ENCODE measurements at places on chromosomes 16 and 17. TPM values are rescaled to one million over a fixed set of nuclear protein-coding genes. Genes with fewer than 3 reads are reported as not detected.

DNA sequence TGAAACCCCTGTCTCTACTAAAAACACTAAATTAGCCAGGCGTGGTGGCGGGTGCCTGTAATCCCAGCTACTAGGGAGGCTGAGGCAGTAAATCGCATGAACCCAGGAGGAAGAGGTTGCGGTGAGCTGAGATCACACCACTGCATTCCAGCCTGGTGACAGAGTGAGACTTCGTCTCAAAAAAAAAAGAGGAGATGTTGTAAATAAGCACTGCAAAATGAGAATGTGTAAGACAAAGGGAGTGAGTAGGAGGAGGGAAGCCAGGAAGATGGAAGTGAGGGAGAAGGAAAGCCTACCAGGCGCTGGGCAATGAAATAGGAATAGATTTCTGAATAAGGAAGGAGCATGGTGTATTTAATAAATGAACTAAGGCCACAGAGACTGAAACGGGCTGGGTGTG is 8.7 kb upstream of the PRPF8 start:
- H3K36me3 ChIP-seq = no peaks in the 10 kb centered on the region
- H3K27ac ChIP-seq = no peak overlapping the region
- no peaks in the 10 kb centered on the region for H3K4me1 ChIP-seq
- no peaks in the 10 kb centered on the region for H3K27me3 ChIP-seq

GRCh38 chr17:80743181-80743771 is 198.6 kb downstream of the RPTOR start:
- no peaks in the 10 kb centered on the region for H3K4me1 ChIP-seq
- DNase-seq = no peak
- H3K27me3 ChIP-seq = no peaks in the 10 kb centered on the region
- H3K4me3 ChIP-seq = no peak overlapping the region
- H3K27ac ChIP-seq = no peak overlapping the region

DNA sequence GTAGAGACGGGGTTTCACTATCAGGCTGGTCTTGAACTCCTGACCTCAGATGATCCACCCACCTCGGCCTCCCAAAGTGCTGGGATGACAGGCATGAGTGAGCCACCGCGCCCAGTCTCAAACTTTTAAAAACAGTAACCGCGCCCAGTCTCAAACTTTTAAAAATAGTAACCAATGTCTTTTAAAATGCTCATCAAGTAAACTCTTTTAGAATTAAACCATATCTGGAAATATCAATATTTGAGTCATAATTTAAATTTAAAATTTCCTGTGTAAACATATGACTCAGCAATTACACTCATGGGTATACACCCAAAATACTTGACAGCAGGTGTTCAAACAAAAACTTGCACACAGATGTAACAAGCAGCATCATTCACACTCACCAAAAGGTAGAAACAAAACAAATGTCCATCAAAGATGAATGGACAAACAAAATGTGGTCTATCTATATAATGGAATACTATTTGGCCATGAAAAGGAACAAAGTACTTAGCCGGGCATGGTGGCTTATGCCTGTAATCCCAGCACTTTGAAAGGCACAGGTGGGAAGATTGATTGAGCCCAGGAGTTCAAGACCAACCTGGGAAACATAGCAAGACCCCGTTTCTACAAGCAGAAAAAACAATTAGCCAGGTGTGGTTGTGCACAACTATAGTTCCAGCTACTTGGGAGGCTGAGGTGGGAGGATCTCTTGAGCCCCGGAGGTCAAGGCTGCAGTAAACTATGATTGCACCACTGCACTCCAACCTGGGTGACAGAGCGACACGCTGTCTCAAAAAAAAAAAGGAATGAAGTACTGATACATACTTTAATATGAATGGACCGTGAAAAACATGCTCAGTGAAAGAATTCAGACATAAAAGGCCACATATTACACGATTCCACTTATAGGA is 20.2 kb downstream of the ENPP7 start:
- no peak overlapping the region for H3K4me3 ChIP-seq
- peaks cover 4% of the 10 kb centered on the region for H3K4me1 ChIP-seq
- no peak for DNase-seq
- no peak overlapping the region for H3K27ac ChIP-seq

CCDC200 gene
- not detected for total RNA-seq

DNA sequence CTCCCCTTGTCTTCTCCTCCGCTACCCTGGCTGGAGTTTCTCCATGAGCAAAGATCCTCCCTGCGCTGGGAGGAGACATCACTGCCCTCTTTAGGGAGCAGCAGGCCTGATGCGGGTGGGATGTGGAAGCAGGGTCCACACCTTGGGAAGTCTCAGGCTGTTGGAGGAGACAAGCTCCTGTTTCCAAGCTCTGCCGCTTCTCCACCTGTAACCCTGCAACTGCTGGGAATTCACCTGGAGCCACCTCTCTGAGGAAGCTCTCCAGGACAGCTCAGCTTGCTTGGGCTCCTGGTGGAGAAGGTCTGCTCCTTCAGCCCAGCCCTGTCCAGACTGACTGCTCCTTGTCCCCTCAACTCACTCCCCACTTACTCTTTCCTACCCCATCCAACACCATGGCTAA is 14.8 kb upstream of the C17orf107 start:
- no peaks in the 10 kb centered on the region for H3K27me3 ChIP-seq
- no peak overlapping the region for H3K4me3 ChIP-seq
- DNase-seq = no peak
- no peaks in the 10 kb centered on the region for H3K4me1 ChIP-seq

- no peak overlapping the region for H3K27ac ChIP-seq
- H3K4me3 ChIP-seq = no peak overlapping the region
- DNase-seq = no peak
These were observed 484.9 kb upstream of the EEF2KMT start for GRCh38 chr16:5582529-5582928.

DNA sequence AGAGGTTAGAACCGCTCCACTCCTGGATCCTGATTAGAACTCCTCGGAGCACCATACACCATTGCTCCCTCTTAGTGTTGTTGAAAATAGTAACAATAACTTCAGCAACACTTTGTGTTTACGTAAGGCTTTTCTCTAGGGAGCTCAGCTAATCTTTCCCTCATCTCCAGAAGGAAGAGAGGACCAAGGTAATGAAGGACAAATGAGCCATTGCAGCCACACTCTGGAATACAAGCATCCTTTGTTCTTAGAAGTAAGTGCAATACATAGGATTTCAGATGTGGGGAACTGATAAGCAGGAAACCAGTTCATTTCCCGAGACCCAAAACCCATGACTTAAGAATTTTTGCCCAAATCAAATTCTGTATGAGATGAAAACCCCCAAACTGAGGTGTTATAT is 22.9 kb upstream of the ZNF652 start:
- no peak overlapping the region for H3K27ac ChIP-seq
- no peaks in the 10 kb centered on the region for H3K4me1 ChIP-seq
- no peak for DNase-seq
- H3K4me3 ChIP-seq = no peak overlapping the region
- H3K36me3 ChIP-seq = no peaks in the 10 kb centered on the region
- H3K27me3 ChIP-seq = no peaks in the 10 kb centered on the region

DNA sequence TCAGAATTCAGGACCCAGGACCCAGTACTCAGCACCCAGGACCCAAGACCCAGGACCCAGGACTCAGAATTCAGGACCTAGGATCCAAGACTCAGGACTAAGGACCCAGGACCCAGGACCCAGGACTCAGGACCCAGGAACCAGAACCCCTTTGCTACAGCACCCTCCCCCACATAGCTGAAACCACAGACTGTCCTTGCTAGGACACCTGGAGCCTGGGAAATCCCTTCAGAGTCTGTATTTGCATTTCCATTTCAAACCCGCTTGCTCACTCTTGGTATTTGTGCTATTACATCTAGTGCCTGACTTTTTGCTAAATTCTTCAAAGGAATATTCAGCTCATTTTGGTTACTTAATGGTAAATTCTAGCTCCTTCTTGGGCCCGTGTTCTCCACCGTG is 275.8 kb upstream of the MAF start:
- H3K27me3 ChIP-seq = no peaks in the 10 kb centered on the region
- H3K27ac ChIP-seq = no peak overlapping the region
- H3K36me3 ChIP-seq = no peaks in the 10 kb centered on the region
- no peaks in the 10 kb centered on the region for H3K4me1 ChIP-seq
- no peak for DNase-seq

GRCh38 chr17:57281887-57282286 is 25.6 kb downstream of the MSI2 start:
- peaks cover 15% of the 10 kb centered on the region for H3K36me3 ChIP-seq
- no peaks in the 10 kb centered on the region for H3K27me3 ChIP-seq
- H3K4me1 ChIP-seq = peaks cover 21% of the 10 kb centered on the region
- no peak overlapping the region for H3K27ac ChIP-seq
- H3K4me3 ChIP-seq = no peak overlapping the region

NSMCE1 gene
- total RNA-seq = 16.6 TPM

TAOK2 gene
- total RNA-seq = 34.2 TPM

- no peak for DNase-seq
- H3K27me3 ChIP-seq = no peaks in the 10 kb centered on the region
- H3K4me3 ChIP-seq = no peak overlapping the region
- H3K4me1 ChIP-seq = peaks cover 9% of the 10 kb centered on the region
- no peaks in the 10 kb centered on the region for H3K36me3 ChIP-seq
These were observed 228.5 kb downstream of the CCDC182 start for GRCh38 chr17:57516290-57517230.

All from H1 (cell line).